ENCODE measurements at places on chromosomes 6 and 20.

DNA sequence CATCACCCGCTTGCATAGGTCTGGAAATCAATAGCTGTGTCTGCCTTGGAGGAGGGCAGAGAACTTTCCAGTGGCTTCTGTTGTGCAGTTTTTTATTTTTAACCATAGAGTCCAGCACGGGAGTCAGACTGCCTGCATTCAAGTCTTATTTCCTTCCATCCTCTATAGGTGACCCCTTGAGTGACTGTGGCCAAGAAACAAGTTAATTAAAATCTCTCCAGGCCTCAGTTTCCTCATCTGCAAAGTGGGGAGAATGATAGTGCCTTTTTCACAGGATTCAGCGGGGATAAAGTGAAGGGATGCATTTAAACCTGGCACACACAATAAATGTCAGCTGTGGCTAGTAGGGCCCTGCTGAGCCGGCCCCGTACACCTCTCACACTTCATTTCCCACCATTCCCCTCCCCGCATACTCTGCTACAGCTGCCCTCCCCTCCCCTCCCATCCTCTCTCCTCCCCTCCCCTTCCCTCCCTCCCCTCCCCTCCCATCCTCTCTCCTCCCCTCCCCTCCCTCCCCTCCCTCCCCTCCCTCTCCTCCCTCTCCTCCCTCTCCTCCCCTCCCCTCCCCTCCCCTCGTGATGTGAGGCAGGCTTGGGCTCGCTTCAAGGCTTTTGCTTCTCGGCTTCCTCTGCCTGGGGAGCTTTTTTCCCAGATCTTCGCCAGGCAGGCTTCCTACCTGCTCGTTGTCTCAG, 150.5 kb downstream of the TFAP2C start:
- DNase-seq: no peak

DNA sequence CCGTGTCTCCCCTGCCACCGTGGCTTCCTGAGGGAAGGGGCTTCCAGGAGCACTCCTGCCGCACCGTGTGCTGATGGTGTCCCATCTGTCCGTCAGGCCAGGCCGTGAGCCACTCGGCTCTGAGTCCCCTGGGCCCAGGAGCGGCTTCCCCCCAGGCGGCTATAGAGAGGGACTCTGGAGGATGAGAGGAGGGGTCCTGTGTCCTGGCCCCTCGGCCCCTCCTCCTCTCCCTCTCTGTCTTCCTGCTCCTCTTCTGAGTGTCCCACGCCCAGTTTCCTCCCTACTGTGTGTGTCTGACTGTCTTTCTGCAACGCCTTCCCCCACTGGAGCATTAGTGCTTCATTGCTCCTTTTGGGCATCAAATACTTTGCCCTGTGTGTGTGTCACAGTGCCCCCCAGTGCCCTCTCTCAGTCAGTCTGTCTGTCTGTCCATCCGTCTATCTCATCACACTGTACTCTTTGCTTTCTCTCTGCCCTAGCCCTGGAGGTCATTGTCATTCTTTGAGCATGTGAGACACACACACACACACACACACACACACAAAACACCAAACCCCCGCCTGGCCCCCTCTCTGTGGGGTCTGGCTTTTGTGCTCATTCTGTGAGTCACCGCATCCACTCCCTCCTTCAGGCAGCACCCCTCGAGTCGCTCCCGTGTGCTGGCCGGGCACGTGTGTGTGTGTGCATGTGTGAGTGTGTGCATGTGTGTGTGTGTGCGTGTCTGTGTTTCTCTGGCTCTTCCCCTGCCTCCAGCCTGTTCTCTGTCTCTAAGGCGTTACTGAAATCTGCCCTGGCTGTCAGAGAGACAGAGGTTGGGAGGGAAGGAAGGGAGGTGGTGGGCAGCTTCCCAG, 71.9 kb downstream of the SRC start:
- DNase-seq: no peak

DNA sequence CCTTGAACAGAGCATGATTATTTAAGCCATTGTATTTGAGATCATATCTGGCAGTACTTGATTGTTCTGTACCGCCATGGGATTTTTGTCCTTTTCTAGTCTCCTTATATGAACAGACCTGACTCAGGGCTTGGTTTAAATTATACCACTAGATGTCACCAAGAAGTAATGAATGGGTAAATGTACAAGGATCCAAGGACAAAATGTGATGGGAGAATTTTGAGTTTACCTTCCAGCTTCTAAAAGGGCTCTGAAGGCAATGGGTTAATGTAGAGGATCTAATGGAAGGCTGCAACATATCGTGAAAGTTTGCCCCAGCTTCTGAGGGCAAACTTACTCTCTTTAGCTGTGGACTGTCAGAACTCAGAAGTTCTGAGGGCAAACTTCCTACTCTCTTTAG, 12.0 kb downstream of the RNF8 start:
- DNase-seq: no peak

- DNase-seq: peak; percentile 5
Measured at GRCh38 chr6:133553652-133554051, 312.5 kb downstream of the EYA4 start.

- DNase-seq: no peak
Measured at GRCh38 chr6:168607272-168608112, 166.5 kb downstream of the SMOC2 start.

- no peak for DNase-seq
Measured at GRCh38 chr20:42443200-42443599, 746.5 kb downstream of the PTPRT start.

GRCh38 chr6:37174196-37174514, 4.2 kb downstream of the PIM1 start:
- no peak for DNase-seq

- DNase-seq: no peak
Measured at GRCh38 chr6:167649476-167649875, 177.2 kb upstream of the AFDN start.

GRCh38 chr20:9215539-9215938, 146.7 kb downstream of the PLCB4 start:
- no peak for DNase-seq

DNA sequence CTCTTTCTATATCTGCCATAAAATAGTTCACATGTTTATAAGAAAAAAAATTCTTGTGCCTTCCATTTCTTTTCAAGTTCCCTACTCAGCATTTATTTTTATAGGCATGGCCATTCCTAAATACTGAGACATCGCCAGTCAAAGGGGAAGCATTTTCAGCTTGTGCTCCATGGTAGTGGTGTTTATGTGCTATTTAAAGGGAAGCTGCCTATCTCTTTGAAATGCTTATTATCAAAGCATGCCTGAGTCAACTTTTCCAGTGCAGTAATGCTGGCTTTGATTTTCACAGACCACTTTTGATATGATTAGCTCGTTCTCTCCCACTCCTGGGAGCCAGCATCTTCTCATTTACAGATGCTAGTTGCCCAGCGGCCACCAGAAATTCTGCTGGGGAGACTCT, 124.1 kb upstream of the RIN2 start:
- DNase-seq: no peak

- DNase-seq: no peak
Measured at GRCh38 chr6:112015725-112016124, 38.2 kb upstream of the CCN6 start.

DNA sequence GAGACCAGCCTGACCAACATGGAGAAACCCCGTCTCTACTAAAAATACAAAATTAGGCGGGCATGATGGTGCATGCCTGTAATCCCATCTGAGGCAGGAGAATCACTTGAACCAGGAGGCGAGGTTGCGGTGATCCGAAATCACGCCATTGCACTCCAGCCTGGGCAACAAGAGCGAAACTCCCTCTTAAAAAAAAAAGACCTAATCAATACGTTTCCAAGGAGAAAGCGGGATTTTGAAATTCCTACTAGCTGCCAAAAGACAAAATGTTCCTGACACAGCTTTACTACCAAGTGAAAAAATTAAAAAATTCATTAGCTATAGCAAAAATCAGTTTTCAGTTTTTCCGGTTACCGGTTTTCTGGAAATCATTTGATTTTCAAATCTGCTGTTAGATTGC, 129.3 kb downstream of the SCAF8 start:
- DNase-seq: no peak

- no peak for DNase-seq
Measured at GRCh38 chr20:36313926-36314325, 7.8 kb downstream of the DLGAP4 start.

GRCh38 chr20:33684533-33685327, 1.5 kb downstream of the E2F1 start:
- DNase-seq: no peak

- DNase-seq: no peak
Measured at GRCh38 chr6:13863699-13864155, 49.4 kb upstream of the MCUR1 start.

DNA sequence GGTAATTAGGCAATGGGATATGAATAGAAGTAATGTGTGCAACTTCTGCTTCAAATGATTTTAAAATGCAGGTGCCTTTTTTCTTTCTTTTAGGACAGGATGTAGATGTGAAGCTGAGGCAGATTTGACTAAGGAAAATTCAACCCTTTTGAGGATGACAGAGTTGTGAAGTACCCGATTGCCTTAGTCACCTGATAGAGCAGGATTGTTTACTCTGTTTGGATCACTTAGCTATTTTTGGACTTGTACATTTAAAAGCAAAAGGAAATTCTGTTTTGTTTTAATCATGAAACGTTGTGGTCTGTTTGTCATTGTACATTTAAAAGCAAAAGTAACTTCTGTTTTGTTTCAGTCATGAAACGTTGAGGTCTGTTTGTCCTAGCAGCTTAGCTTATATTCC, 143.4 kb downstream of the FAM83B start:
- DNase-seq: no peak

DNA sequence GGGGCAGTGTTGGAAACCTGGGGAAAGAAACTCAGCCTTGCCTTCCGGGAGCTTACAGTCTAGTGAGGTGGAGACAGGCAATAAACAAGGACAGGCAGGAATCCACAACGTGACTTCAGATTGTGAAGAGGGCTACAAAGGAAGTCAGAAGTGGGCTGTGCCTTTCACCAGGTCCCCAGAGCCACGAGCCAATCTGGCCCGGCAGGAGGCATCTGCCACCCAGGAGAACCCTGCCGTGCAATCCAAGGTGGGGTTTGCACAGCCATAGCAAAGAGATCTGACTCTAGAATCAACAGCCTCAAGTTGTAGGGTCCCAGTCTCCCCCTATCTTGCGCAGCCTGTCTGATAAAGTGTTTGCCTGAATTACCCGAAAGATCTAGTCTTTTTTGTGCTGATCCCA, 5.5 kb downstream of the SLC32A1 start:
- DNase-seq: no peak

- no peak for DNase-seq
Measured at GRCh38 chr6:9388596-9388995, 953.3 kb upstream of the SLC35B3 start.

- no peak for DNase-seq
Measured at GRCh38 chr6:15061908-15062515, 183.9 kb upstream of the JARID2 start.

GRCh38 chr6:159059885-159060506, 15.2 kb upstream of the TAGAP start:
- no peak for DNase-seq

DNA sequence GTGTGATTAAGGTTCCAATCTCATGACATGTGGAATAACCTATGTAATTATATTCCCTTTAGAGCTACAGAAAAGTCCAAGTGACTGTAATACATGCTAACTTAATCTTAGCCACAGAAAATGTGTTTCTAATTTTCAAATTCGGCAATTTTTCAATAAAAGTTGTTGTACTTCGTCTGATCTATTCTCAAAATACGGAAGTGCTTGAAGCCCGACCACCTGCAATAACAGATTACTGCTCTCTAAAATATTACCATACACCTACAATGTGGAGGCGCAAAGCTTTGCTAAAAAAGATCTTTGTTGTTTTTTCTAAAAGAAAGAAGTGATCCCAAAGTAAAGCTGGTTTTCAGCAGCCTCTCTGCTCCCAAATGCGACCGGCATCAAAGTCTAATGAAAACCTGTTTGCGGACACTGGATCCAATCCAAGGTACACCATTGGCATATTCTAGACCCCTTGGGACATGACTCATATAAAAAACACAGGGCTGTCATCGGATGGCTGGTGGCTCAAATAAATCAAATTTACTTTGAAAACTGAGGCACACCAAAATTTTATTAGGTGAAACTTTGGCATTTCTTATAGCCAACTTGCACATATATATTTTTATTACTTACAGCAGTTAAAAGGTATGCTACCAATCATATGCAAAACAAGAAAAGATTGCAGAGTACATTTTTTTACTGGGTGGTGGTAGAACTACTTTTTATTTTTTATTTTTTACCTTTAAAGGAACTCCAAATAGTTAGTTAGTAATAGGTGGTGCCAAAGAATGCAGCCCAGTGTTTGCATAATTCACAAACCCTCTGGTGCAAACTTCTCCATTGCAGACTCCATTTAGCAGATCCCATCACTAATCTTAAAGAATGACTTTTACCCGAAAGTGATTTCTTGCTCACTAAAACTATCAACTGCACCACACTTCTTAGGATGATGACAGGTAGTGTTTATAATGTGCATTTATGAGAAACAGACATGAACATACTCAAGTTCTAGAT, 118.7 kb upstream of the TBX18 start:
- no peak for DNase-seq

- DNase-seq: no peak
Measured at GRCh38 chr6:97174471-97174870, 108.5 kb downstream of the MMS22L start.

DNA sequence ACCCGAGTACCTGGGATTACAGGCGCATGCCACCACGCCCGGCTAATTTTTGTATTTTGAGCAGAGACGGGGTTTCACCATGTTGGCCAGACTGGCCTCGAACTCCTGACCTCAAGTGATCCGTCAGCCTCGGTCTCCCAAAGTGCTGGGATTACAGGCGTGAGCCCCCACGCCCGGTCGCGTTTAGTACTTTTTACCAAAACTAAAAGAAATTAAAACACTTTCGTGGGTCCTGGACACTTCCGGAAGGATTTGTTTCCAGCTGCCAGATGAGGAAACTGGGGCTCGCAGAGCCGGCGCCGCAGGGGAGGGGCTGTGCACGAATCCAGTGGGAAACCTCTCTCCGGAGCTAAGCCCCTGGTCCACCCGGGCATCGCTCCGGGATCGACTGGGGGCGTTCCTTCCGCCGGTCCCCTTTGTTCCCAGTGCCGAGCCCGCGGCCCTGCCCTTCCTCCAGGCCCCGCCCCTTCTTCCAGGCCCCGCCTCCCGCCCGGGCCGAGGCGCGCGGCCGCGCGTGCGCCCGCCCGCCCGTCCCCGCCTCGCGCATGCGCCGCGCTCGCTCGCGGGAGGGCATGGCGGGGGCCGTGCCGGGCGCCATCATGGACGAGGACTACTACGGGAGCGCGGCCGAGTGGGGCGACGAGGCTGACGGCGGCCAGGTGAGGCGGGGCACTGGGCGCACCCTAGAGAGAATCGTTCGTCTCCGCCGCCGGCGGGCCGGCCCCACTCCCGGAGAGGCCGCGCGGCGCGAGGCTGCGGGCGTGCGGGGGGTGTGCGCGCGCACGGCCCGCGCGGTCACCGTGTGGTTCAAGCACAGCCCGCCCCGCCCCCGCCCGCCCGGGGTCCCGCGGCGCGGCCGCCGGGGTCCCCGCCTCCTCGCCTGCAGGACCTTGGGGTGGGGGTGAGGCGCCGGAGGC, at the start of gene NELFCD:
NELFCD (plus strand) TSS at position 546 of the 917 bp plus-strand sequence; CDS start at position 600, 54 bp downstream.
- peak; percentile 84 for DNase-seq

GRCh38 chr6:137033828-137034227, 10.9 kb downstream of the IL20RA start:
- no peak for DNase-seq

- peak; percentile 4 for DNase-seq
Measured at GRCh38 chr6:34791164-34791700, 651 bp upstream of the BLTP3A start.

GRCh38 chr6:2162079-2162445, 83.3 kb downstream of the GMDS start:
- DNase-seq: no peak

- no peak for DNase-seq
Measured at GRCh38 chr6:154653853-154654252, 79.4 kb upstream of the SCAF8 start.

GRCh38 chr6:88048578-88048977, 937 bp downstream of the SPACA1 start:
- no peak for DNase-seq

- no peak for DNase-seq
Measured at GRCh38 chr6:169895926-169896761, 144.7 kb downstream of the ERMARD start.

Data from T follicular helper cell (primary cell).